ENCODE measurements at places on chromosomes 12 and 14.

GRCh38 chr12:9033265-9033887 lies 44.0 kb downstream of the KLRG1 start:
- no peak for DNase-seq

DNA sequence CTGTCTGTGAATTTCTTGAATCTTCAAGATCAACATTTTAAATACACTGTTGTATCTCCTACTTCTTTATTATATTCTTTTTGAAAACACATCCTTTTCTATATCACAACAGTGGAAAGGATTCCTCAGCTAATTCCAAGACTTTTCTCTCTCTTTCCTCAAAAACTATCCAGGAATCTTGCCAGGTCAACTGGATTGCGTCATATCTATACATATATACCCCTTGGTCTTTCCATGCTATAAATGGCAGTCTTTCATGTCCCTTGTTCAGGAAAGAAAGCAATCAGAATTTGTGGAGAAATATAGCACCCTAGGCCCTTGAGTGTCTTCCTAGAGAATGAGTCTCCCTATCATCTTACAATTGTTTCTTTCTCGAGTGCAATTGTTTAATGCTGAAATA lies 149.0 kb downstream of the KCNA5 start:
- DNase-seq, result no peak

GRCh38 chr14:55026441-55026792 lies 482 bp downstream of the WDHD1 start:
- DNase-seq, result no peak

DNA sequence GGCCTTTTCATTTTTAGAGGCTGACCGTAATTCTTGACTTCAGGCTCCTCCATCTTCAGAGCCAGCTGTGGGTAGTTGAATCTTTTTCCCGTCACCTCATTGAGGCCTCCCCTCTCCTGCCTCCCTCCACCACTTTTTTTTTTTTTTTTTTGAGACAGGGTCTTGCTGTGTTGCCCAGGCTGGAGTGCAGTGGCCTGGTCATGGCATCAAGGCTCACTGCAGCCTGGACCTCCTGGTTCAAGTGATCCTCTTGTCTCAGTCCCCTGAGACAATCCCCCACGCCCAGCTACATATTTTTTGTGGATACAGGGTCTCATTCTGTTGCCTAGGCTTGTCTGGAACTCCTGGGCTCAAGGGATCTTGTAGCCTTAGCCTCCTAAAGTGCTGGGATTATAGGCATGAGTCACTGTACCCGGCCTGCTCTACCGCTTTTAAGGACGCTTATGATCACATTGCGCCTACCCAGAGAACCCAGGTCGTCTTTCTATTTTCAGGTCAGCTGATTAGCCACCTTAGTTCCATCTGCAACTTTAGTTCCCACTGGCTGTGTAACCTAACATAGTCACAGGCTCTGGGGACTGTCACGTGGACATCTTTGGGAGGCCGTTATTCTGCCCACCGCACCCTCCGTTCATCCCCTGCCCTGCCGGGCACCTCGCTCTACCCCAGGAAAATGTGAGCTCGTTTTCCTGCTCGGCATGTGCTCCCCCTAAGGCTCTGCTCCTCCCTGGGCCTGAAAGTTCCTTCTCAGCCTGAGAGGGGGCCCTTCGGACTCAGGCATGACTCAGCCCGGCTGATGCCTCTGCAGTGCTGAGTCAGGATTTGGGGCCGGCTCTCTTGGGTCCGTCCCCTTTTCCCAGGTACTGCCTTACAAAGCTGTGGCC lies 13.4 kb downstream of the TNFAIP2 start:
- DNase-seq, result peak; percentile 68

DNA sequence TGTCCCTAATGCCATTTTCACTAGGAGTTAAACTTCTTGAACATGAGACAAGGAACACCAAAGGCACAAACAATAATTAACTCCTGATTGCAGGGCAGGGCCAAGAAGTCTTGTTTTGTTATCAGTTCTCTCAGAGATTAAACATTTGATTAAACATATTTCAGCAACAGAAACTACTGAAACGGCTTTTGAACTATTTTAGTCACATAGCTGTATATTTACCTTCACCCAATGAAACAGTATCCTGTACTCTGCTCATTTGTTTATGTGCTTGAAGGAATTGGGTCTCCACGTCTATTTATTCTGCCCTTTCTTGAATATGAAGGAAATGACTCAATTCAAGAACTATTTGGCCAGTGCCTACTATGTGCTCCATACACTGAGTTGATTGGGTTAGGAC lies 51.3 kb upstream of the PTCSC3 start:
- no peak for DNase-seq

DNA sequence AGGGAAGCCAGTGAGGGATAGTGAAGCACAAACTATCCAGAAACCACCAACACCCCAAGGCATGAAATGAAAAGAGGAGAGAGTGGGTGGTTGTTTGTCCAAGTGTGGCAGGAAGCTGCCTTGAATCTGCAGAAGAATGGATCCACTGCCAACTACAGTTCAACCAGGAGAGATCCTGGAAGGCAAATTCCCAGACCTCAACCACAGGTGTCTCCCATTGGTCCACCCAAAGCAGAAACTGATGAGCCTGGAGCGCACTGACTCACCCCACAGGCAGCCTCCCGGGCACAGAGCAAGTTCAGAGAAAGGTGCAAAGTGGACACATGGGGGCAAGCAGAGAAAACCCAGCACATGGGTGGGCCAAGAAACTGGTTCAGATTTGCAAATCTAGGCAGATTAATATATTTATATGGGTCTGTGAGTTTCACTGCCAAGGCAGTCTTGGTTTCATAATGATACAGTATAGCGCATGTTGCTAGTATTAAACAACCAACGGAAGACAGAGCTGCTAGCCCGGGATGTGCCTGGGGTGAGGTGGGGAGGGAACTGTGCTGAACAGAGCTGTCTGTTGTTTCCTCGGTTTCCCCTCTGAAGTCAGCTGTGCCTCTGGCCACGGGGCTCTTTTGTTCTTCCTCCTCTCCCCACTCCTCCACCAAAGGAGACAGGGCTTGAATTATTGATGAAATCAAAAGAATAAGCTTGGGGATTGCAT lies 416.2 kb upstream of the CCDC196 start:
- peak; percentile 37 for DNase-seq

All from amniotic epithelial cell (primary cell).